ENCODE measurements at places on chromosomes 3 and 15.

GRCh38 chr3:117059067-117059955 lies 349.7 kb downstream of the TUSC7 start:
- DNase-seq = no peak

- DNase-seq = no peak
These were observed 17.8 kb upstream of the NR2E3 start for GRCh38 chr15:71792521-71792920.

DNA sequence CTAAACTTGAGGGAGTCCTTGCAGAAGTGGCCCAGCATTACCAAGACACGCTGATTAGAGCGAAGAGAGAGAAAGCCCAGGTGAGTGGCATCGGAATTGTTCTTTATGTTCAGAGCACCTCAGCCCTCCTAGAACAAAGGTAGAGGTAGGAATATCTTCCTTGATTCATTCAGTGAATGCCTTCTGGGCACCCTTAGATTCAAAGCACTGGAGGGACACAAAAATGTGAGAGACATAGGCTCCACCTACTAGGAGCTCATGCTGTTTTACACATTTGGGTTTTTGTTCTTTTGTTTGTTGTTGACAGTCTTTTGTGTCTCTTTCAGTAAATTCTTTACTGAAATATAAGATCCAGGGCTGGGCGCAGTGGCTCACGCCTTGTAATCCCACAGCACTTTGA lies 68.2 kb downstream of the IQGAP1 start:
- no peak for DNase-seq

DNA sequence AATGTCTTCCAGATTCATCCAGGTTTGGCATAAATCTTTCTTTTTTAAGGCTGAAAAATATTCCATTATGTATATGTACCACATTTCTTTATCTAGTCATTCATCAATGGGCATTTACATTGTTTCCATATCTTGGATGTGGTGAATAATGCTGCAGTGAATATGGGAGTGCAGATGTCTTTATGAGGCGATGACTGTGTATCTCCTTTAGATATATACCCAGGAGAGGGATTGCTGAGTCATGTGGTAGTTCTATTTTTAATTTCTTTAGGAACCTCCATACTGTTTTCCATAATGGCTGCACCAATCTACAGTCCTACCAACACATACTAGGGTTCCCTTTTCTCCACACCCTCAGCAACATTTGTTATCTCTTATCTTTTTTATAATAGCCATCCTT lies 96.3 kb downstream of the LRRC28 start:
- no peak for DNase-seq

GRCh38 chr3:51975852-51976549 lies 1.1 kb downstream of the ABHD14A start:
- DNase-seq = peak; percentile 70

GRCh38 chr3:128413003-128413370 lies 53.7 kb downstream of the DNAJB8 start:
- no peak for DNase-seq

- DNase-seq = no peak
These were observed 279.1 kb downstream of the ZBTB20 start for GRCh38 chr3:114867835-114868503.

DNA sequence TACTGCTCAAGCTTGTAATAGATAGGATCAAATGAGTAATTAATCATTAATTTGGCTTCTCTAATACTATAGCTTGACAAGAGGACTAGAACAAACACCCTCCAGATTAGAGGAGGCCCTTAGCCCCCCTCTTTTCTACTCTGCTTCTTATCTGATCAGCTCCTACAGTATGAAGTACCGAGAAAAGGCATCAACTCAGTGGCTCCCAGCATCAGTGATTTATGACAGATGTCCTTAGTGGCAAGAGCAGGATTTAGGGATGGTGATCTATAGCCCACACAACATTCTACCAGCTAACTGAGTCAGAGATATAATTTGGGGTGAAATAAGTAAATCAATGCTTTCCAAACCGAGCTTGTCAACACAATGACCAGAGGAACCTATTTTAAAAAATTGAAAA lies 541.1 kb downstream of the NLGN1 start:
- no peak for DNase-seq

- DNase-seq = no peak
These were observed 2.1 kb downstream of the UBA5 start for GRCh38 chr3:132662212-132662611.

DNA sequence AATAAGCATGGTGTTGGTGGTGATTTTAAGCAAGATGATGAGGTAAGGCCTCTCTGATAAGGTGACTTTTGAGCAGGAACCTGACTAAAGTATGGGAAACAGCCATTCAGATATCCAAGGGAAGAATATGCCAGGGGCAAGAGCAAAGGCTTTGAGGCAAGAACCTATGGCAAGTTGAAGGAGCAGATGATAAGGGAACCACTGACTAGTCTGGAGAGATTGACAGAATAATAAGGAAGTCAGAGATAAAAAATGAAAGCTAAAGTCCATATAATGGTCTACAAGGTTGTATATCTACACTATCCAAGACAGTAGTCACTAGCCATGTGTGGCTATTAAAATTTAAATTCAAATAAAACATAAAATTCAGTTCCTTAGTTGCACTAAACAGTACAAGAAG lies 2.5 kb upstream of the C3orf38 start:
- DNase-seq = no peak

- no peak for DNase-seq
These were observed 32.9 kb downstream of the AMOTL2 start for GRCh38 chr3:134341389-134341788.

GRCh38 chr15:69666921-69667811 lies 214.5 kb downstream of the RPLP1 start:
- DNase-seq = no peak

DNA sequence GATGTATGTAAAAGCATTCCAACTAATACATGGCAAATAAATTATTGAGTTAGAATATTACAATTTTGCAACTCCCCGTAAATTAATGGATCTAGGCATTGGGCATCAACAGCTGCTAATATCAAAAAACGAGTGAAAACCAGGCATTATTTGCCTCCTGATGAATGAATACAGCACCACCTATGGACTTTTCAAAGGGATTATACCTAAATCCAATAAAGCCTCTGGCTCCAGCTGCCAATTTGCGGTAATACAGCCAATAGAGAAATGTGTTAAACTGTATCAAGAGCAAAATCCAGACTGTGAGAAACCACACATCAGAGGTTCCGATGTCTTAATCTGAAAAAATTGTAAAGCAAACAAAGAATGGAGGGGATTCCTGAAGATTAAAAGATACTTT lies 16.3 kb upstream of the A4GNT start:
- DNase-seq = no peak

GRCh38 chr3:80351201-80351600 lies 583.4 kb upstream of the ROBO1 start:
- DNase-seq = no peak

GRCh38 chr15:99113547-99114271 lies 8.8 kb downstream of the SYNM start:
- no peak for DNase-seq

DNA sequence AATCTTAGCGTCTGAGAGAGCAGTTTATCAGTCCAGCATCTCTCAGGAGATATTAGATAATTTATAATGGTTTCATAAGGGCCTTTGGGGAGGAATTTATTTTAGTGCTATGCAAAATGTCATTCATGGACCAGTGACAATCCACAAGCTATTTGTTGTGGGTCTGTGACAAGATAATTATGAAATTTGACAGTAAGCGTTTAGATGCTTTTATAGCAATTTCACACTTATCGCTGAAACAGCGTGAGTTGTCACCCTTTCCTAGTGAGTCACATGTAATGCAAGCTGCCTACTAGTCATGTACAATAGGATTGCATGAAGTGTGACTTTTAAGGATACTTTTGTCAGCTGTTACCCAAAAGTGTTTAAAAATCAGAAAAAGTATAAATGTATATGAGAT lies 315.6 kb upstream of the THBS1 start:
- no peak for DNase-seq

- DNase-seq = no peak
These were observed 70.7 kb upstream of the VEPH1 start for GRCh38 chr3:157573780-157574378.

DNA sequence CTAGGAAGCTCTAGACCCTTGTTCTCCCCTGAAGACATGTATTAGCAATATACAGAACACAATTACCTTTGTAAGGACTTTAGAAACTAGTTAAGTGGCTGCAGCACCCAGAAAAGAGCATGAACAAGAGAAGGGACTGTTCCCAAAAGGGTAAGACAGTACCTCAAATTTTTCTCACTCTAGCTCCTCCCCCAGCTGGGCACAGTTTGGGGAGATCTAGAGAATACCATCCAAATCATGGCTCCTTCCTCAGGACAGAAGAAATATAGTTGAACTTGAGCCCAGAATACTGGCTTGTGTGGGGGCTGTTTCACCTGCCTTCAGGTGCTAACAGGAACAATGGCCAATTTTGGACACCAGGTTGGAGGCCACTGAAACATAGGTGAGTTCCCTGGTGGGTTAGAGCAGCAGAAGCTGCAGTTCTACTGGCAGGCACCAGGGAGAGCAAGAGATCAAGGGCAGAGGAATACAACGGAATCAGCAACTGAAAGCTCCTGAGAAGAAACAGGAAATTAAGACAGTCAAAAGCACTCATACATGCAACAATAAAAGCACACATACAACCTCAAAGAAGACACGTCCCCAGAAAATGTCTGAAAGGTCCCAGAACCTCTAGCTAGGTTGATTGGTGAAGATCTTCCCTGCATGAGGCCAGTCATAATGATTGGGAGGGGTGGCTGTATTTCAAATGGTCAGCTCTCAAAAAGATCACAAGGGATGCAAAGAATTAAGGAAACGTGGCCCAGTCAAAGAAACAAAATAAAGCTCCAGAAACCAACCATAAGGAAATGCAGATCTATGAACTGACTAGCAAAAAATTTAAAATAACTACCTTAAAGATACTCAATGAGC lies 104.9 kb upstream of the ASB14 start:
- DNase-seq = no peak

DNA sequence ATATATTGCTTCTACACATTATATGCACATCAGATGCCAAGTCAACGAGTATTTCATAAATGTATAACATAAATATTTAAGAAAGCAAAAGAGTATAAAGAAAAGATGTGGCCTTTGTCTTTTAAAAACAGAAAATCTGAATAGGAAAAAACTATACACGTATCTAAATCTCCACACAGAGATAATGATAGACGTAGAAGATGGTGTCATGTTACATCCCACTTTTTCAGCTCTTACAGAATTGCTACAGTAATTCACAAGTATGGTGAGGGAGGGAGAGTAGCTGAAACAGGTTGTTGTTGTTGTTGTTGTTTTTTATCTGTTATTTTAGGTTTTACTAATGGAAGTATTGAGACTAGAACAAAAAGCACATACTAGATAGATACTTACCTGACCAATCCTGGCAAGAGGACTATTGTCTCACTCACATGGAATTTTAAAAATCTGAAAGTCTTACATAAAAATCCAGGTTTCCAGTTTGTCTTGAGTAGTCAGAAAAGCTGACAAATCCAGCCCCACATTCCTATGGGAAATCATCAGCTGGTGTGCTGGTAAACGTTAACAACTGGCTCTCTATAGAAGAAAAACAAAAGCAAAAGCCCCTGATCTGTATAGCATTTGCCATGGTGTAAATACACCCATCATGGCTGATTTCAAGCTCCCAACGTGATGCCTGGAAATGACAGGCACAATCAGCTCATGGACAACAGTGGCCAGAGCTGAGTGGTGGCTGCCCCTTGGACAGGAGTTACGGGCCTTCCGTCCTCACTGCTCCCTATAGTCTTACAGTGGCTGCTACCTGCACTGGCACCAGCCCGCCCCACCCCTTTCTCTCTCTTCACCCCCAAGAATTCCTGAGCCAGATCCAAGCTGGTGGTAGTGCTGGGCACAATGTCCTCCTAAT lies 47.4 kb upstream of the VGLL4 start:
- no peak for DNase-seq

DNA sequence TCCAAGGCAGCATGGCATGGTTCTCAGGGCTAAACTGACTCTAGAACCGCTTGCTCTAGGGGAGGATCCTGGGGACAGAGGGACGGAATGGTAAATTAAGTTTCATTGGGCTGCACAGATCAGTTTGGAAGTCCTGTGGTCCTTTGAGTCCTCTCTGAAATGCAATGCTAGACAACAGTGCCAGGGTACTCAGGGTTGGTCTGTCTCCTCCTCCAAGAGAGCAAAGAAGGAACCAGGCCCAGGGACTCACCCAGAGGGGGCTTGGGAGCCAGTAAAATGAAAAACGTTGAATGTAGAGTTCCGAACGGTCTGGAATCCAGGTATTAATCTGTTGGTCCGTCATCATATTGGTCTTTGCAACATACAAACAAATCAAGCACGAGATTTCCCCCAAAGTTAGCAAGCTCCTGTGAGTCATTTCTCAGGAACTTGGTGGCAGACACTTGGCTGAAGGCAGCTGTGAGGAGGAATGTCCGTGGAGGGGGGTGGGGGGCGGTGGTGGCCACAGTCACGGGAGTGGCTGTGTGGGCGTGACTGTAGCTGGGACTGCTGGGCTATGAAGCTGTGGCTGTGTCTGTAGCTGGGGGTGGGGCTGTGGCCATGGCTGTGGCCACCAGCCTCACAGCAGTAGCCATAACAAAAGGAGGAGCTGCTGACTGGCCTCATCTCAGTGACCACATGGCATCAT lies 361.0 kb downstream of the SHQ1 start:
- DNase-seq = peak; percentile 46

GRCh38 chr3:134059035-134059601 lies 29.4 kb upstream of the SLCO2A1 start:
- DNase-seq = no peak

- no peak for DNase-seq
These were observed 71.1 kb upstream of the DLG1 start for GRCh38 chr3:197369545-197369944.

DNA sequence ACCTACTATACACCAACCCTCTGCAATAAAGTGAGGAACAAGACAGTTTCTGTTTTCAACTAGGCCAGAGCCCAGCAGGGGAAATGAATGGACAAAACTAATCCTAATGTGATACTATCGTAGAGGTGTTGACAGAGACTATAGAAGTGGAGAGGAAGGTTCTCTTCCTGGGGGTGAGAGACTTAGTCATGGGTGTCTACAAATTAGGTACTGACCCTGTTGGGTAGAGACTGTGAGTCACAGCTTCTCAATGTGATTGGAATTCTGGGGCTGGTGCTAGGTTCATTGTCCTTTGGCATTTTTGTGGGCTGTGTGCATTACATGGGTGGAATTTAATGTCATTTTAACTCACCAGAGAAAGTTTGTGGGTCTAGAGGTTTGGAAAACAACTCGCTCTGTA lies 79.3 kb downstream of the ADAMTSL3 start:
- no peak for DNase-seq

All from left ventricle myocardium inferior (tissue), 1 donor.